Trophoblast cell (in vitro differentiated cells and primary cell): ENCODE measurements at places on chromosomes 12 and 14.
A peak's percentile ranks its signal among the peaks of the same experiment; 100 is the strongest.

DNA sequence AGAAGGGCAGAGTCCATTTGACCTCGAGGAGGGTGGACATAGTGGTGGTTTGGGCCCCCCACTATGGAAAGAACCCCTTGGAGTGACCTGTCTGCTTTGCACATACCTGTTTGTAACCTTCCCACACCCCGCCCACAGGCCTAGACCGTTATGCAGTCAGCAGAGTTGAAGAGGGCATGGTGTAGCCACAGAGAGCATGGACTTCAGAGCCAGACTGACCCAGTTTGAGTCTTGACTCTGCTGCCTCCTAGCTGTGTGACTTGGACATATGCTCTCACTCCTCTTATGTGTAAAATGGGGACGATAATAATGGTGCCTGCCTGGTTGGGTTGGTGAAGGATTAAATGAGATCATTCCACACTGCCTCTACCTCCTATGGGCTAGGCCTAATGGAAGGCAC, 40.9 kb upstream of the NOS1 start:
- no peaks in the 10 kb centered on the region for H3K4me1 ChIP-seq
- no peak overlapping the region for H3K4me3 ChIP-seq
- H3K27ac ChIP-seq: no peak overlapping the region
- no peak for DNase-seq

- no peak overlapping the region for H3K4me3 ChIP-seq
- no peak overlapping the region for H3K27ac ChIP-seq
- H3K4me1 ChIP-seq: no peaks in the 10 kb centered on the region
- no peaks in the 10 kb centered on the region for H3K36me3 ChIP-seq
- no peak for DNase-seq
- no peaks in the 10 kb centered on the region for H3K27me3 ChIP-seq
Measured at GRCh38 chr12:131672311-131672940, 38.5 kb upstream of the SFSWAP start.

DNA sequence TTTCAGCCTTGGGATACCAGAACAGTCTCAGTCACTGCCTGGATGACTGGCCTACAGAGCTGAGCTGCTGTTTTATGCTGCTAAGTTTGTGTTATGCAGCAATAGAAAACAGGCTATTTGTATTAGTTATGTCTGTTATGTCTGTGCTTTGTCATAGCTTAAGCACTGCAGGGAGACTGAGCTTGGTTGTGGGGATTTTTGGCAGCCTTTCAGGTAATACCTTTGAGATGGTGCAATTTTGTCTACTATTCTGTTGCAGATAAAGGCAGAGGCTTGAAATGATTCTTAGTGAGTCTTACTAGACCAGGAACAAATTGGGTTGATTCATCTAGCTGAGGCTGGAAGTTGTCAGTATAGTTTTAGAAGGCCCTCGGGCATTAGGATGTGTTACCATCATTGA, 201.3 kb upstream of the RBM19 start:
- no peaks in the 10 kb centered on the region for H3K4me1 ChIP-seq
- DNase-seq: no peak
- no peaks in the 10 kb centered on the region for H3K27me3 ChIP-seq
- H3K27ac ChIP-seq: no peak overlapping the region

DNA sequence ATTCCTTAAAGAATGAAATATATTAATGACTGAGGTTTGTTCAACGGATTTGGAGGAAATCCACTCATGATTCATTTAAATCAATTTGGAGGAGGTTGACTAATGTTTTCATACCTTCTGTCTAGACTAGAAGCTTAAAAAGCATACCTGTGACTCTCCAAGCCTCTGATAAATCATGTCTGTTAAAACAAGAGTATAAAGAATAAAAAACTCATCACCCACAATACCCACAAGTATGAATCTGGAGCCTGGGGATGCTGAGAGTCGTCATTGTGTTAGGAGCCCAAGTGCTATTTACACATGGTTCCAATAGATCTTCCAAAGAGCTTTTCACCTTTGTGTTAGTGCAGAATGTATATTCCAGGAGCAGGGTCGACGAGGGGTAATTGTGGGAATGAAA, 86.8 kb upstream of the ADAMTS20 start:
- DNase-seq: no peak
- no peaks in the 10 kb centered on the region for H3K27me3 ChIP-seq
- H3K36me3 ChIP-seq: no peaks in the 10 kb centered on the region
- H3K4me3 ChIP-seq: no peak overlapping the region
- H3K27ac ChIP-seq: no peak overlapping the region

DNA sequence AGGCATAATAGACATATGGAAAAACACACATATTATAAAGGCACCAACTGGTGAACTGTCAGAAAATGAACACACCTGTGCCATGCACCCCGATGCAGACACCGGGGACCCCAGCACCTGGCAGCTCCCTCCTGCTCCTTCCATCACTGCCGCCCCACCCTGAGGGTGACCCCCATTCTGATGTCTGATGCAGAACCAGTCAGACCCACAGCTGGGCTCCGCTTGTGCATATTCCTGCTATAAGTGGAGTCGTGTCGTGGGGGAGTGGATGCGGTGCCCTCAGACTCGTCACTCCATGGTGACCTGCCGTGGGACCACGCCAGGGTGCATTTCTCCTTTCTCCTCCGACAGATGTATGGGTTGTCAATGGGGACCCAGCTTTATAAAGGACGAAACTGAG, 45.7 kb upstream of the MEG3 start:
- no peaks in the 10 kb centered on the region for H3K27me3 ChIP-seq
- no peaks in the 10 kb centered on the region for H3K4me1 ChIP-seq
- H3K36me3 ChIP-seq: no peaks in the 10 kb centered on the region
- DNase-seq: no peak

DNA sequence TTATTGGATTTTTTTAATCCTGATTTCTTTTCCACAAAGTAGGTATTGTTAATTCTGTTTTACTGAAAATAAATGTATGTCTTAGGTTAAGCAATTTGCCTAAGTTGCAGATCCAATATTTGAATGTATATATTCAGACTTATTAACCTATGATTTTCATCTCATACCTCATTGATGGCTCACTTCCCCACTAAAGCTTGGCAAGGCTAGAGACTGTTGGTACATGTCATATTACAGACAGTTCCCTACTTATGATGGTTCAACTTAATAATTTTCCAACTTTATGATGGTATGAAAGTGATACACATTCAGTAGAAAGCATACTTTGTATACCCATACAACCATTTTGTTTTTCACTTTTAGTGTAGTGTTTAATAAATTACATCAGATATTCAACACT, 33.2 kb upstream of the KCNH3 start:
- H3K4me1 ChIP-seq: no peaks in the 10 kb centered on the region
- H3K27me3 ChIP-seq: no peaks in the 10 kb centered on the region
- no peak for DNase-seq
- H3K36me3 ChIP-seq: peaks cover 7% of the 10 kb centered on the region
- H3K27ac ChIP-seq: no peak overlapping the region

DNA sequence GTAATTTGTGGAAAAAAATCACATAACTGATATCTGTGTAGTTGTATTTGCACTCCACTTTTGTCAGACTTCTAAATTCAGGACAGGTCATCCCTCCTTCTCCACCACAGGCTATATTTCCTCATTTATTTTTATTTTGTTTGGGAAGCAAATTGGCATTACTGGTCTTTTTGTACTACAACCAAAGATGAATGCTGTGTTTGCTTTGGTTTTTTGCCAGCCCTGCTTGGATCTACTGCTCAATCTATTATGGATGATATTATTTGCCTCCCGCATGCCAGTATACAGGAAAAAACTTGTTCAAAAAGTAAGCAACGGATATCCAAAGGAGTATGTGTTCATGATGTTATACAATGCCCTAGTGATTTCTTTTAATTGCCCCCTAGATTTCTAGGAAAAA, 948.8 kb downstream of the TRHDE start:
- no peak overlapping the region for H3K27ac ChIP-seq
- DNase-seq: no peak
- H3K4me3 ChIP-seq: no peak overlapping the region
- H3K27me3 ChIP-seq: no peaks in the 10 kb centered on the region
- no peaks in the 10 kb centered on the region for H3K4me1 ChIP-seq
- no peaks in the 10 kb centered on the region for H3K36me3 ChIP-seq

GRCh38 chr12:121388421-121388981, 11.4 kb upstream of the RNF34 start:
- peaks cover 6% of the 10 kb centered on the region for H3K4me1 ChIP-seq
- H3K27me3 ChIP-seq: no peaks in the 10 kb centered on the region
- H3K36me3 ChIP-seq: no peaks in the 10 kb centered on the region

GRCh38 chr14:94833633-94834032, 63.7 kb upstream of the GSC start:
- DNase-seq: no peak
- H3K4me1 ChIP-seq: no peaks in the 10 kb centered on the region
- no peaks in the 10 kb centered on the region for H3K27me3 ChIP-seq
- H3K27ac ChIP-seq: no peak overlapping the region

GRCh38 chr14:65531148-65531547, 118.6 kb downstream of the FUT8 start:
- H3K27me3 ChIP-seq: no peaks in the 10 kb centered on the region
- DNase-seq: no peak
- no peak overlapping the region for H3K27ac ChIP-seq
- H3K4me3 ChIP-seq: no peak overlapping the region
- H3K4me1 ChIP-seq: no peaks in the 10 kb centered on the region

DNA sequence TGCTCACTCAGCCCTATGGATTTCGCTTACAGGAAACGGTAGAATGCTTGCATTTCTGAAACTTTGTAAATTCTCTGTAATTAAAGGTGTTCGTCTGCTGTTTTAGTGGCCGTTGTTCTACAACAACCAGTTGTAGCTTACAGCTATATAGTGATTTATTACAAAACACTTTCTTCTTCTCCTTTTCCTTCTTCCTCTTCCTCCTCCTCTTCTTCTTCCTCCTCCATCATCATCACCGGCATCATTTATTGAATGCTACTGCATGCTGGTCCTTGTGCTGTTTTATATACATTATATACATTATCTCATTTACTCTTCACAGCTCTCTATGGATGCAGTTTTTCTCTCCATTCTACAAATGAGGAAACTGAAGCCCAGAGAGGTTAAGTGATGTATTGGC, 6.4 kb downstream of the ETV6 start:
- DNase-seq: no peak
- H3K4me1 ChIP-seq: peaks cover 39% of the 10 kb centered on the region

GRCh38 chr12:56158926-56159461, 835 bp downstream of the MYL6 start:
- H3K4me3 ChIP-seq: peak overlapping the region; percentile 96
- H3K36me3 ChIP-seq: peaks cover 46% of the 10 kb centered on the region
- peak overlapping the region; percentile 72 for H3K27ac ChIP-seq
- H3K4me1 ChIP-seq: peaks cover 24% of the 10 kb centered on the region

- H3K4me3 ChIP-seq: no peak overlapping the region
- DNase-seq: no peak
Measured at GRCh38 chr14:100664231-100664630, 62.5 kb upstream of the DLK1 start.

DNA sequence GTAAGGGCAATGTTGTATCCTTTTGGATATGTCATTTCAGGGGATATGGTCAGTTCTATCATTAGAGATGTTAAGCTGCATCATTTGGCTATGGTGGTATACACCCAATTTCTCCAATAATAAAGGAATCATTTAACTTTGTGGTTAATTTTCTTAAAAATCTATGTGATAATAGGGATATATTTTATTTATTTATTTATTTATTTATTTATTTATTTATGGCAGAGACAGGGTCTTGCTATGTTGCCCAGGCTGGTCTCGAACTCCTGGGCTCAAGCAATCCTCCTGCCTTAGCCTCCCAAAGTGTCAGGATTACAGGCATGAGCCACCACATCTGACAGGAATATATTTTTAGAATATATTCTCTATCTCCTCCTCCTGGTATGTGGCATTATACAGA, 85.7 kb downstream of the EML5 start:
- H3K4me3 ChIP-seq: no peak overlapping the region
- no peak overlapping the region for H3K27ac ChIP-seq
- no peak for DNase-seq

GRCh38 chr12:73585136-73585535, 952.5 kb upstream of the ATXN7L3B start:
- no peak overlapping the region for H3K27ac ChIP-seq
- no peaks in the 10 kb centered on the region for H3K27me3 ChIP-seq
- no peak overlapping the region for H3K4me3 ChIP-seq
- DNase-seq: no peak
- H3K36me3 ChIP-seq: no peaks in the 10 kb centered on the region
- no peaks in the 10 kb centered on the region for H3K4me1 ChIP-seq

GRCh38 chr12:126083926-126084325, 1018.7 kb downstream of the AACS start:
- no peaks in the 10 kb centered on the region for H3K4me1 ChIP-seq
- H3K36me3 ChIP-seq: no peaks in the 10 kb centered on the region
- H3K27me3 ChIP-seq: no peaks in the 10 kb centered on the region

- no peak overlapping the region for H3K4me3 ChIP-seq
- no peak overlapping the region for H3K27ac ChIP-seq
- H3K36me3 ChIP-seq: no peaks in the 10 kb centered on the region
- no peaks in the 10 kb centered on the region for H3K4me1 ChIP-seq
Measured at GRCh38 chr14:30885840-30886740, 11.7 kb downstream of the COCH start.

- H3K36me3 ChIP-seq: no peaks in the 10 kb centered on the region
- H3K27ac ChIP-seq: no peak overlapping the region
- no peak overlapping the region for H3K4me3 ChIP-seq
- H3K4me1 ChIP-seq: peaks cover 1% of the 10 kb centered on the region
- H3K27me3 ChIP-seq: no peaks in the 10 kb centered on the region
- DNase-seq: no peak
Measured at GRCh38 chr12:5840944-5841343, 104.1 kb downstream of the ANO2 start.

- peak; percentile 41 for DNase-seq
- H3K36me3 ChIP-seq: no peaks in the 10 kb centered on the region
- H3K27ac ChIP-seq: no peak within 1 kb of the TSS
Measured at GRCh38 chr12:26124446-26125399, at the start of gene BHLHE41. BHLHE41 (minus strand) TSS chr12:26125037; CDS start chr12:26124779, 258 bp downstream.

DNA sequence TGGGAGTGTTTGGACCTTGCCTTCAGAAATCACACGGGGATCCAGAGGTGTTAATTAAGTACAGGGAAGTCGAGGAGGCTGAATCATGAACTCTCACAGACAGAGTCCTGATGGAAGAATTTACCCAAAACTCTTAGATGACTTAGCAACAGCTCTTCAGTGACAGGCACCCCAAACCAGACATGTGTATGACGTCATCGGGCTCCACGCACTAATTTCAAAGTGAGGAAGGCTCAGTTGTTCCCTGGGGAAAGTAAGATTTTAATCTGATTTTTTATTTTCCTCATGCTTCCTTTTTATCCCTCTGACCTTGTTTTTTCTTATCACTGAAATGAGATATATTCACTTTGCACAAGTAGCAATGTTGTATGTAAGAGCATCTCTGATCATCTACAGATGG, 1363.5 kb downstream of the AACS start:
- no peaks in the 10 kb centered on the region for H3K27me3 ChIP-seq
- H3K4me3 ChIP-seq: no peak overlapping the region
- H3K27ac ChIP-seq: no peak overlapping the region
- no peaks in the 10 kb centered on the region for H3K4me1 ChIP-seq
- DNase-seq: no peak
- no peaks in the 10 kb centered on the region for H3K36me3 ChIP-seq

- H3K27me3 ChIP-seq: no peaks in the 10 kb centered on the region
- no peaks in the 10 kb centered on the region for H3K4me1 ChIP-seq
- no peak overlapping the region for H3K4me3 ChIP-seq
- no peak for DNase-seq
Measured at GRCh38 chr12:95114766-95115405, 41.5 kb upstream of the NR2C1 start.
